ENCODE measurements at places on chromosomes 3 and 15. TPM values are rescaled to one million over a fixed set of nuclear protein-coding genes. Genes with fewer than 3 reads are reported as not detected.

The RLBP1 gene
- not detected for total RNA-seq

The TEX55 gene
- total RNA-seq = not detected

The CHRNA3 gene
- not detected for total RNA-seq

The ARHGAP31 gene
- total RNA-seq = 12.0 TPM

DNA sequence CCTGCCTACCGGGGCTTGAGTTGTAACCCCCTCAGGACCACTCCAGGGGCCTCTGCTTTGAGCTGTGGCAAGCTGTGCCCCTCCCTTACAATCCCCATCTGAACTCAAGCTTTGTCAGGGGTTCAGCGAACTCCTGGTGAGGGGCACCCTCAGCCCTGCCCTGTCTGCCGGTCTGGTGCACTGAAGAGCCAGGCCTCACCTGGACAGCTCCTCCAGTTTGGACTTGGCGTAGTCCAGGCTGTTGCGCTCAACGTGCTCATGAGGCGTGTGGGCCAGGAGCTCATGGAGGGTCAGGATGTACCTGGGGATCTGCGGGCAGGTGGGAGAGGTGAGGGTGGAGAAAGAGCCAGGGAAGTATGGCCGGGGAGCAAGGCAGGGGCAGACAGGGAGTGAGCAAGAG is 59.4 kb downstream of the RASGRF1 start:
- H3K27ac ChIP-seq = no peak overlapping the region
- H3K4me3 ChIP-seq = no peak overlapping the region
- DNase-seq = no peak
- H3K4me1 ChIP-seq = no peaks in the 10 kb centered on the region

DNA sequence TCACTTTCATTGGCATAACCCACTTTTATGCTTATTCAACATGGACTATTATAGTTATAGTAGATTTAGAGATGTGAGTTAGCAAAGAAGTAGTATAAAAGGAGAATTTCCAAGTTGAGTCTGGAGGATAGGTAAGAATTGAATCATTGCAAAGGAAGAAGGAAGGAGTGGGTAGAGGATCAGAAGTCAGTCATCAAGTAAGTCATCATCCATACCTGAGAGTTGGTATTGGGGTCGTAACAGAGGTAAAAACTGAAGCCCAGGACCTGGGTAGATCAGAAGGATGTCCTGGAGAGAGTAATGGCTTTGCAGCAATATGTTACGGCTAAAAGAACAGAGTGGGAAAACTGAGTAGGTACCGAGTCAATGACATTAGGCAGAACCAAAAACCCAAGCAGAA is 265.7 kb downstream of the SUCLG2 start:
- H3K27me3 ChIP-seq = no peaks in the 10 kb centered on the region
- no peak for DNase-seq
- no peaks in the 10 kb centered on the region for H3K36me3 ChIP-seq
- H3K27ac ChIP-seq = no peak overlapping the region

GRCh38 chr3:151895478-151896241 is 22.2 kb downstream of the SUCNR1 start:
- no peak overlapping the region for H3K4me3 ChIP-seq
- peaks cover 12% of the 10 kb centered on the region for H3K4me1 ChIP-seq
- no peak overlapping the region for H3K27ac ChIP-seq
- no peak for DNase-seq
- no peaks in the 10 kb centered on the region for H3K27me3 ChIP-seq

DNA sequence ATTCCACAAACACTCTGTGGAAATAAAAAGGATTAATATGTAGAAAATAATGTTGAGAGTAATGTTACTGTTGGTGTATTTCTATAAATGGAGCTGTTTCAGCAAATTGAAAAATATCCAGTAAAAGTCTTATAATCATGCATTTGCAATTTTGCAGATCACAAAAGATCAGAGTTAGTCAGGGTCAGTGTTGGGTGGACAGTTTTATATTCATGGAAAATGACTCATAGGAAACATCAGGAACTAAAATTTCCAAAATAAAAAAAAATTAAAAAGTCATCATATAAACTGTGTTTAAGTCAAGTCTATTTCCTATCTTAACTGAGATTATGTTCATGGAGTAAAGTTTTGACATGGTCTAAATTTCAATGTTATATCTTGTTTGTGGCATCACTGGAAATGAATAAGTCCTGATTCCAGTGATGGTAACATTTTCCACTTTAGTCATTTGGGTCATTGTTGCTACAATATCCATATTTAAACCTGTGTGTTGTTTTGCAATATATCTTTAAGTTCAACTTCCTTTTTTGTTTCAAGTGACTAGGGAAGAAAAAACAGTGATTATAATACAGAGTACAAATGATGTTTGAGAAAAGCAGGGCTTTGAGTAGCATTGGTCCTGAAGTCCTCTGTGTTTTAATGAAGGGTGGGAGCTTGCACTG is 37.8 kb downstream of the MITF start:
- H3K4me3 ChIP-seq = no peak overlapping the region
- no peaks in the 10 kb centered on the region for H3K4me1 ChIP-seq
- no peaks in the 10 kb centered on the region for H3K27me3 ChIP-seq
- H3K27ac ChIP-seq = no peak overlapping the region

DNA sequence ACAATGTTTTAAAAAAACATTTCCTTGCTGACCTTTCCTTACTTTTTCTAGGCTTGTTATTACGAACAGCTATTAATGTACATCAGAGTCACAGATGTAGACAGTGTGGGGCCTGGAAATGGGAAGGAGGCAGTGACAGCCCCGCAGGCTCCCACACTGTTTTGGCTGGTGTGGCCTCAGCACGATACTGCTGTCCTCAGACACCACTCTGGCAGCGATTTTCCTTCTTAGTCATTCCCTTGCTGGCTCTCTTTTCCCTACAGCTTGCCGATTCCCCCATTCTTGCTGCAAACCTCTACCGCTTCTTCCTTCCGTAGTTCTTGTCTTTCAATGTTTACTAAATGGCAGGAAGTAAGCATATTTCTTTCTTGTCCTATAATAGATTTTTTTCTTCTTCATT is 113.1 kb downstream of the ABI3BP start:
- no peak overlapping the region for H3K4me3 ChIP-seq
- H3K4me1 ChIP-seq = no peaks in the 10 kb centered on the region
- H3K27me3 ChIP-seq = no peaks in the 10 kb centered on the region
- no peaks in the 10 kb centered on the region for H3K36me3 ChIP-seq

DNA sequence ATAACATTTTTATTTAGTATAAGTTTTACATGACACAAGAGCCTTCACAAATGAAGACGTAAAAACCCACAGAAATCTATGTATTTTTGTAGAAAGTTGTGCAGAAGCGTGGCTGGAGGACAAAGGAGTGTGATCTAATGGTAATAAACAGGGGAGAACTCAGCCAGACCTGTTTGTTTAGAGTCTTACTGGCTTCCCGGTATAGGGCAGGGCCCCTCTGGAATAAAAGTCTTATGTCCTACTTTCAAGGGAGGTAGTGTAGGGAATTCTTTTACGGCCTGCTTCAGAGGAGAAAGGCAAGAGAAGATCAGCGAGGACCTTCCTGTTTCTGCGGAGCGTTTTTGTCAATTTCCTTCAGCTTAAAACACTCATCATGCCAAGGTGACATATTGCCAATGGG is 103.6 kb downstream of the TGFBR2 start:
- no peaks in the 10 kb centered on the region for H3K36me3 ChIP-seq
- H3K4me3 ChIP-seq = no peak overlapping the region
- no peaks in the 10 kb centered on the region for H3K4me1 ChIP-seq
- no peak for DNase-seq
- H3K27me3 ChIP-seq = no peaks in the 10 kb centered on the region

DNA sequence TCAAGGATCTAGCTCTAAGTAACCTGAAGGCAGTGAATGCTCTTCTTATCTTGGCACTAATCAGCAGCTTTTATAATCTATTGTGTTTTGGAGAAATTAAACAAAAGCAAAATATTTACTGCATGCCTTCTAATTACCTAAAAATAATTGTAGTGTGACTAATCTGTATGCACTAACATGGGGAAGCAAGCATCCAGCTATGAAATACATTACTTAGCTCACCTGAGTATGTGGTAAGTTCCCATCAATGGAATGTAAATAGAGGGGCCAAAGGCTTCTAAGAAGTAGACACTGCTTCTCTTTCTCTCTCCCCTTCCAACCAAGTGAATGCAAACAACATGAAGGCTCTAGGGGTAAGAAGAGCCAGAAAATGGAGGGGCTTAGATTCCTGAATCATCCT is 165.6 kb downstream of the STAG1 start:
- H3K4me3 ChIP-seq = no peak overlapping the region
- no peaks in the 10 kb centered on the region for H3K36me3 ChIP-seq
- H3K27ac ChIP-seq = no peak overlapping the region
- H3K4me1 ChIP-seq = no peaks in the 10 kb centered on the region
- DNase-seq = no peak

DNA sequence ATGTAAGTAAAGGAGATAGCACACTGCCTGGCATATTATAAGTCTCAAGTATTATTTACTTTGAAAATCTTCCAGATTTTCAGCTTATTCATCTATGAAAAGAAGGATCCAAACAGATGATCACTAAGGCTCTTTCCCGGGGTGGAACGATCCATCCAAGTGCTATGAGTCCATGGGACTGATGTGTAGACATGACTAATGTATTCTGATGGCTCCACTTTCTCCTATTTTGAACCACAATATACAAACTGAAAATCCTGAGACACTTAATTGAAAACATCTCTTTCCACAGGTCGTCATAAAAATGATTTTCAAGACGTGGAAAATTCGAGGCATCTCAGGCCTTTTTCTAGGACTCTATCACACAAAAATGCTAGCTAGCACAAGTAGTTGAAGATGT is 33.4 kb upstream of the CHRM5 start:
- H3K4me3 ChIP-seq = no peak overlapping the region
- no peak for DNase-seq
- H3K4me1 ChIP-seq = no peaks in the 10 kb centered on the region

- no peak for DNase-seq
- H3K36me3 ChIP-seq = no peaks in the 10 kb centered on the region
- no peak overlapping the region for H3K4me3 ChIP-seq
- H3K27ac ChIP-seq = no peak overlapping the region
- H3K4me1 ChIP-seq = no peaks in the 10 kb centered on the region
Observed at GRCh38 chr15:83959477-83959876, 276.1 kb upstream of the GOLGA6L4 start.

- peaks cover 3% of the 10 kb centered on the region for H3K4me1 ChIP-seq
- peak overlapping the region; percentile 42 for H3K4me3 ChIP-seq
- no peak overlapping the region for H3K27ac ChIP-seq
- H3K27me3 ChIP-seq = no peaks in the 10 kb centered on the region
Observed at GRCh38 chr15:82999905-83000671, 11.4 kb downstream of the C15orf40 start.

DNA sequence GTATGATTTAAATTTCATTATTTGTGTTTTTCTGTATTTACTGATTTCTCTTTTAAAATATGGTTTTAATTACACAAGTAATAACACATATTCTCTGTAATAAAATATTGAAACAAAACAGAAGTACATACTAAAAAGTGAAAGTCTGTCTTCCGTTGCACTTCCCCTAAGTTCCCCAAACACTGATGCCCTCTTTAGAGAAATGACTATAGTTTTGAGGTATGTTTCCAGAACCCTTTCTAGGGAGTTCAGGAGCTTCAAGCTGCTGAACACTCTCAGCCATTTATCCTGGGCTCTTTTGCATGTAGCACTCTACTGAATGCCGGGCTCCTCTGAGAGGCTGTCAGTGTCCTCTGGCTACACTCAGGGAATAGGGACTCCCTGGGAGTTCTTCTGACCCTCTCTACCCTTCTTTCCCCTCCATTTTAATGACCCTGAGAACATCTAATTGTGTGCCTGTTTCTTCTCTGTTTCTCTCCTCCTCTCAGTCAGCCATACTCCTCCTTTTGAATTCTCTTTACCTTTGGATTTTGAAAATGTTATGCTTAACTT is 60.4 kb upstream of the KCNAB1 start:
- H3K36me3 ChIP-seq = no peaks in the 10 kb centered on the region
- no peak overlapping the region for H3K27ac ChIP-seq
- DNase-seq = no peak
- H3K4me1 ChIP-seq = no peaks in the 10 kb centered on the region

DNA sequence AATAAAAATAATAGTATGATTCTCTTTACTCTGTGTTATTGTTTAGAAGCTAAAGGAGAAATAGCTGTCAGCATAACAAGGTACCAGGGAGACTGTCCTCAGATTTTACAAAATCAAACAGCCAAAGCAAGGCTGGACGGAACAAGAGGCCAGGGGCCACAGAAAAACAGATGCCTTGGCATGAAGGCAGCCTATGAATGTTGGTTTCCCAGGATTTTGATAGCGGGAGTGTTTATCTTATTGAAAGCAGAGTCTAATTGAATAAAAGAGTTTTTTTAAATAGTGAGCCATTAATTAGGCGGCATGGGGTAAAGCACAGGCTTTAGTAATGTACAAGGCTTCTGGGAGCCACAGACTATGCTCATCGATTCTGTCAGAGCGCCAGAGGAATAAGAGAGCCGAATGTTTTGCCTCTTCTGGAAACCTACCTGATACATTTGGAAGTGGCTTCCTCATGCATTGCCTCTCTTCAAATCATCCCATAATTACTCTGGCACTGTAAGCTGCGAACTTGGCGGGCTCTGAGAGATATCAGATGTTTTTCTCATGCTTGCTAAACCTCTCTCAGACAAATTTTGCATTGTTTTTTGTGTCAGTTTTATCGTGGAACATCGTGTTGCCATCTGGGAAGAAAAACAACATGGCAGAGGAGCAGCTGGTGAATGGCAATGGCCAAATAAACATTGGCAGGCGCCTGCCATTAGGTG is 30.4 kb upstream of the TMCO5A start:
- no peaks in the 10 kb centered on the region for H3K27me3 ChIP-seq
- H3K36me3 ChIP-seq = no peaks in the 10 kb centered on the region
- no peak overlapping the region for H3K27ac ChIP-seq
- H3K4me1 ChIP-seq = no peaks in the 10 kb centered on the region
- no peak overlapping the region for H3K4me3 ChIP-seq

- H3K4me3 ChIP-seq = no peak overlapping the region
- H3K36me3 ChIP-seq = no peaks in the 10 kb centered on the region
- no peak overlapping the region for H3K27ac ChIP-seq
- no peak for DNase-seq
Observed at GRCh38 chr15:66164788-66165187, 88.8 kb downstream of the MEGF11 start.

DNA sequence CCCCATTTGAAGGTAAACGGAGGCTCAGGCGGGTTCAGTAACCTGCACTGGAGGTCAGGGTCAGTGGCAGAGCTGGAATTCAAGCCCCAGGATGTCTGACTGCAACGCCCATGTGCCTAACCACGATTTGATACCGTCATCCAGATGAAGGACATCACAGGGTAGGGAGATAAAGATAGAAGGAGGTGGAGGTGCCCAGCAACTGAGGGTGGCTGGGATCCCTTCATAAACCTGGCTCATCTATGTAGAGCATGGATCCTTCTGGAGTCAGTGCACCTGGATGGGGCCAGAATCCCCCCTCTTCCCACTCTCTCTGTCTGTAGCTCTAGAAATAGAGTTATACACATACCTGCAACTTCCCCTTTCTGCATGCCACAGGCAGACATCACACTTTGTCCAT is 41.3 kb downstream of the GOLGA8S start:
- no peak overlapping the region for H3K27ac ChIP-seq
- H3K36me3 ChIP-seq = no peaks in the 10 kb centered on the region
- no peaks in the 10 kb centered on the region for H3K4me1 ChIP-seq

Data from A673 (cell line).